Astrocyte of the cerebellum (primary cell): ENCODE measurements at places on chromosomes 13 and 19.

GRCh38 chr19:4508698-4509097 lies 9.6 kb downstream of the PLIN4 start:
- no peak for DNase-seq

DNA sequence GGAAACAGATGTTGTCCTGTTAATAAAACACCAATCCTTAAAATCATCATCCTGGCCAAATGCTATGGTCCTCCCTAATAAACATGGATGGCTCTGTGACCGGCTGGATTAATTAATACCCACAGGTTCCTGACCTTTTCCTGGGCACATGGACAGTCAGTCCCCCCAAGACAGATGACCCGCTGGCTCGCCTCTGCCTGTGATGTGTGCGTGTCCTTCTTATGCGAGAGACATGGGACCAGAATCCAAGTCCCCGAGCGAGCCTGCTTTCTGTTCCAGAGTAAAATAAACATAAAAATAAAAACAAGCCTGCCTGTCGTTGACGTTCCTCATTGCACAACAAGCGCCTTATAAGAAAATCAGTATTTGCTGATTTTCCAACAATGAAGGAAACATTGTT lies 378.3 kb upstream of the TSHZ3 start:
- no peak for DNase-seq

GRCh38 chr13:62629618-62630017 lies 1214.0 kb upstream of the PCDH20 start:
- no peak for DNase-seq

DNA sequence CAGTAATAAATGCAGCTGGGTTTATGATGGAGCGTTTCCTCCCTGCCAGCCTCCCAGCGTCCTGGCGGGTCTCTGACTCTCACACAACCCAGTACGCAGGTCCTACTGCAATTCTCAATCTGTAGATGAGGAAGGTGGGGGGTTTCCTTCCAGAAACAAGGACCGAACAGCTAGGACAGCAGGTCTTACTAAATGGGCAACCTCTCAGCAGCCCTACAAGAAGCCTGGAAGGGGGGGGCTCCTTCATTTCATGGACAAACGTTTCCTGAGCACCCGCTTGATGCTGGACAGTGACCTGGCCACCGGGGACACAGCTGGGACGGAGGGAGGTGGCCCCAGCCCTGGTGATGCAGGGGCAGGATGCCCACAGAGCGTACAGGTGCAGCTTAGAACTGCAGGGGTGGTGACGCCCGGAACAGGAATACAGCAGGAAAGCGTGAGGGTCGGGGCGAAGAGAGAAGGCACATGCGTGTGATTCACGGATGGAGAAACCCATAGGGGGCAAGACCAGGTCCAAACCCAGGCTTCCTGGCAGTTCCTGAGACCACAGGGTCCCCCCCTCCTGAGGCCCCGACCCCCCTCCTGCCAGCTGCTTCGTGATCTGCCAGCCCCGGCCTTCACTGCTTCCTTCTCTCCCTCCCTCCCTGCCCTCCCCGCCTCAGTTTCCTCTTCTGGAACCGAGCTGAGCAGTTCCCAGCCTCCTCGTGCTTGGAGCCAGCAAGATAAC lies 732 bp upstream of the C2CD4C start:
- no peak for DNase-seq

GRCh38 chr19:13984875-13985741 lies 21.0 kb downstream of the RFX1 start:
- DNase-seq = no peak

- DNase-seq = no peak
These were observed 7.9 kb downstream of the UPF1 start for GRCh38 chr19:18839465-18840287.

DNA sequence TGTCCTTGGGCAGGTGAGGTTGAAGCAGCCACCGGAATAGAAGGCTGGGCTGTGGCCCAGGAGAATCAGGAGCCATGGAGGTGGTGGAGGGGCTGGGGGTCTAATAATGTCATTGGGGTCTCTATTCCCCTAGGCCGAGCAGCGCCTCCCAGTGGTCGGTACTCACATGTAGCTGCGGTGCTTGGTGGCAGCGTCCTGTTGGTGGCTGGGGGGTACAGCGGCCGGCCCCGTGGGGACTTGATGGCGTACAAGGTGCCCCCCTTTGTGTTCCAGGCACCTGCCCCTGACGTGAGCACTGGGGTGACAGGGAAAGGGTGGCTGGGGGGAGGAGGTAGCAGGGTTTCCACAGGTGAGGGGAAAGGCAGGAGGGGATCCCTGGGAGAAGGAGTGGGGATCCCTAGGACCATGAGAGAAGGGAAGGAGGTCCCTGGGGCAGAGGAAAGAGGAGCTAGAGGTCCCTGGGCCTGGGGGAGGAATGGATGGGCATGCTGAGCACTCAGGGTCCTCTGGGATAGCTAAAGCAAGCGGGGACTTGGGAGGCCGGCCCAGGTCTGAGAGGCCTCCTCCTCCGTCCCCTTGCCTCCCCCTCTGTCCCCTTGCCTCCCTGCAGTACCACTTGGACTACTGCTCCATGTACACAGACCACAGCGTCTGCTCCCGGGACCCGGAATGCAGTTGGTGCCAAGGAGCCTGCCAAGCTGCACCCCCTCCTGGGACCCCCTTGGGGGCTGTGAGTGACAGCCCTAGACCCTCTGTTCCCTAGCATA lies 18.1 kb downstream of the MEGF8 start:
- DNase-seq = no peak

GRCh38 chr13:112456138-112457056 lies 80.2 kb downstream of the SPACA7 start:
- DNase-seq = no peak

GRCh38 chr13:27962128-27962841 lies 6.8 kb downstream of the CDX2 start:
- DNase-seq = no peak

DNA sequence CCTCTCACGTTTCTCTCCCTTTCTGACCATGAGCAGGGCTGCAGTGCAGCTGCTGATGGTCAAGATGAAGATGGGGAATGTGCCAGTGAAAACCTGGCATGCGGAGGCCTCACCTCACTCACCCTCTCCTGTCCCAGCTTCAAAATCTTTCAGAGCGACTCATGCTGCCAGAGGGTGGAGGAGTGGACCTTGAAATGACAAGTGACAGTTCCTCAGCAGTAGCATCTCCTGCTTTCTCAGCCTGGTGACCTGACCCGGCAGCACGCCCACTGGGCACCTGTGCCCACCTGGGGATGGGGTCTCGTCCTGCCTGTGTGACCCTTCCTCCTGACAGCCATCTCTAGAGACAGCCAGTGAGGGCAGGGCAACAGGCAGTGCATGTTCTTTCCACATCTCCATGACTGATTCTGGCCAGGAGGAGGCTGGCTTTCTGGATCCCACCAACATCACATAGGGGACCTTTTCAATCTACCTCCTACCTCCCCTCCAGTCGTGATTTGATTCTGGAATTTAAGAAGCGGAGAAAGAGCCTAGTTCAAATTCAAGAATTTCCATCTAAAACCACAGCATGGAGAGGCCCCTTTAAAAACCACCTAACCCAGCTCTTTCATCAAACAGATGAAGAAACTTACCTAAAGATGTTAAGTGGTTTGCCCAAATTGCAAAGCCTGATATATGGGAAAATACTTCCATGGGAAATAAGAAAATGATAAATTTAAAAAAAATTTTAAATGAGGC lies 45.8 kb downstream of the RFX2 start:
- DNase-seq = no peak

DNA sequence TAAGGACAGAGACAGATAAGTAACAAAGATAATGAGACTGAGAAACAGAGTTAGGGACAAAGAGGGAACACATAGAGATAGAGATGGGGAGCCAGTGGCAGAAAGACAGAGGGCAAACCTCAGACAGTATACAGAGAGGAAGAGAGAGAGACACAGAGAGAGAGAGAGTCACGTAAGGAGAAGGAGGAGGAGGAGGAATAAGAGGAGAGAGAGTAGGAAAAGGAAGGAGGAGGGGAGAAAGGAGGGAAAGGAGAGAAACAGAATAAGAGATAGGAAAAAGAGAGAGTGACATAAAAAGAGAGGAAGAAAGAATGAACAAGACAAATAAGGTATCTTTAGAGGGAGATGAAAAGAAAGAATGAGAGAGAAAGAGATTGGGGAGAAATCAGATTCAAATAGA lies 23.6 kb downstream of the CYP2B6 start:
- no peak for DNase-seq

DNA sequence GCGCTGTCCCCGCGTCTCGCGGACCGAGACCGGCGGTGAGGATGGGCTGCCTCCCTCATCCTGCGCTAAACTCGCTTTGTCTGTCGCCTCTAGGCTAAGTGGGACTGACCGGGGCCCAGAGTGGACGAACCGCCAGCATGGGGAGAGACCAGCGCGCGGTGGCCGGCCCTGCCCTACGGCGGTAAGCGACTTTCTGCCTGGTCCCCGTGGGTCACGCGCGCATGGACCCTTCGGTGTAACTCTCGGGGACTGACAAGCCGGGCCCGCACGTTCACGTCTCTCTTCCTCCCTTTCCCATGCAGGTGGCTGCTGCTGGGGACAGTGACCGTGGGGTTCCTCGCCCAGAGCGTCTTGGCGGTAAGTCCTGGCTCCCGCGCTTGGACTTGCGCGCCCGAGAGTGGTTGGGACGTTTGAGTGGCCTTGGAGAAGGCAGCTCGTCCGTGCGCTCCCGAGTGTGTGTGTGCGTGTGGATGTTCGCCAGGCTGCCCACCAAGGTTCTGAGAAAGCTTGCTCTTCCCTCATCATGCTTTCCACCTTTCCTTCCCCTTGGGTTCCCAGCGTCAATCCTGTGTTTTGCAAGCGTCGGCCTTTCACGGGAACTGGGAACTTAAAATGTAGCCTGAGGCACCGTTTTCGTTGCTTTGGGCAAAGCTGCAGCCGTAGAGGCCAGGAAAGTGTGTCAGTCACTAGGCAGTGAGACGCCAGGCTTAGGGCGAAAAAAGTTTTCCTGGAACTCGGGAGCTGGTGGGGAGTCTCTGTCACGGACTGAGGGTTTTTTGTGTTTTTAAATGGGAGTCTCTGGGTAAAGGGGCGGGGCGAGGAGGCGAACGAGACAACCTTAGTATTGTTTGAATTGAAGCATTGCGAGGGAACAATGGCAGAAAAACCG lies 927 bp downstream of the COL4A2 start:
- DNase-seq = no peak

- no peak for DNase-seq
These were observed 5.6 kb upstream of the SIGLEC9 start for GRCh38 chr19:51119101-51119500.

DNA sequence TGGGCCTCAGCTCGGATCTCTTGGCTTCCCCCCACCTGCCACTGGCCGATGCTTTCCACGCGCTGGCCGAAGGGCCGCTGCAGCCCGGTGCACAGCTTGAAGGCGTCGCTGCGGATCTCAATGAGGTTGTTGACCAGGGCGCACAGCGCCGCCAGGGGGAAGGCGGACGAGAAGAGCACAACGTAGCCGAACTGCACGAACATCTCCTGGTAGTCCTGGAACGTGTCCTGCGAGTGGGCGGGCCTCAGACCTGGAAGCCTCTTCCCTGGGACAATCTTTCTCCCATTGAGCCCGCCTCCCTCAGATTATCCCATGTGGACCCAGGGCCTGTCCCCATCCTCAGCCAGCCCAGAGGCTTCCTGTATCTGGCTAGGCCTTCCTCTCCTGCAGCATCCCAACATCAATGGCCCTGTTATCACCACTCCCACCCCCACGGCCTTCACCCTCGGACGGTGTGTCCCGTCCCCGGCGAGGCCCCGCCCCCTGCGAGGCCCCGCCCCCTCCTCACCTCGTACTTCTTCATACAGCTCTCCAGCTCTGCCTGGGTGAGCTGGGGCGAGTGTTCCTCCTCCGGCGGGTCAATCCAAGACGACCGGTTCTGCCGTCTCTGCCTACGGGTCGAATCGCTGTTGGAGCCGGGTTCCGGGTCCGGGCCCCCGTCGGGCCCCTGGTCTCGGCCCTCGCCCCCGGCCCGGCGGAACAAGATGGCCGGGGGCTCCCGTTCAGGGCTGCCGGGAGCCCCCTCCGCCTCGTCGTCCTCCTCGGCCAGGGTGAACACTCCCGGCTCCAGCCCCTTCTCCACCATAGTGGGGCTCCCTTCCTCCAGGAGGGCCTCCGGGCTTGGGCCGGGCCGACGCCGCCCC lies 6.8 kb downstream of the ANO8 start:
- no peak for DNase-seq

GRCh38 chr13:108427355-108427754 lies 157.8 kb downstream of the TNFSF13B start:
- DNase-seq = no peak

- DNase-seq = no peak
These were observed 143.3 kb downstream of the TDRD3 start for GRCh38 chr13:60540276-60540675.

- no peak for DNase-seq
These were observed 16.1 kb upstream of the RASA3 start for GRCh38 chr13:114148521-114148855.

- no peak for DNase-seq
These were observed 74.6 kb downstream of the MBNL2 start for GRCh38 chr13:97296740-97297139.

- no peak for DNase-seq
These were observed 154.2 kb downstream of the SLC7A1 start for GRCh38 chr13:29441306-29441705.

DNA sequence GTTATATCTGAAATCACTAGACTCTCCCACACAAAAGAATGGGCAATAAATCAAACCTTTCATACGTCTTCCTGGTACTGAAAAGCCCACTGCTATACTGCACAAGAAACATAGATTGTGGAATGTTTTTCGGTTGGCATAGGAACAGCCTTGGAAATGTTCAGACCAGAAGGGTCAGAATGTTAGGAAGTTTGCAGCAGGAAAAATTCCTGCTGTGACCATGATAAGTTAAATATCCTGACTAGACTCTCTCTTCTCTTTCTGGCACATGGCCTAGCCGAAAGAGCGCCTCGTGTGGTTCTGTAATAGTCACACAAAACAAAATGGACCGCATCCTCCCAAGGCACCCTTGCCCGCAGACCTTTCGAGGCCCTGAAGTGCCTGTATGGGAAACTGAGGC lies 427.2 kb downstream of the COG6 start:
- DNase-seq = peak; percentile 12

DNA sequence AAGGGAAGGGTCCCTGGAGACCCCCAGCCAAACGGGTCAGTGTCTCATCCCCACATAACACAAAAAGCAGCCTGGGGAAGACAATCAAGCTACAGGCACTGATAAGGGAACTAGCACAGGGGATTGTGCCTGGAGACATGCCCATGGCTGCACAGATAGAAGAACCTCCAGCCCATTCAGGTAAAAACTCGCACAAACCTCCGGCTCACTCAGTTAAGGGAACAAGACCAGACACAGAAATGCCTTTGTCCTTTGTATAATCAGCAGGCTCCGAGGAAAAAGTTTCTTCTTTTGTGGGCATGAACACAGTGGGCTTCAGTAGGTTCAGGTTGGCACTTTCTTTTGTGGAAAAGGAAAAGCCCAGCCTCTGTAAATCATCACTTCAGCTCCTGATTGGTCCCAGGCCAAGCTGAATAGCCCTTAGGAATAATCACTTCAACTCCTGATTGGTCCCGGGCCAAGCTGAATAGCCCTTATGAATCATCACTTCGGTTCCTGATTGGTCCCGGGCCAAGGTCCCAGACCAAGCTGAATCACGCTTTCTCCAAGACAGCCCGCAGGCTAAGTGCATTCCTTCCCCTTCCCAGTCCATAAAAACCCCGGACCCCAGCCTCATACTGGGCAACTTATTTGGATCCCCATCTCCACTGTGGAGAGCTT lies 5.0 kb upstream of the ZNF230 start:
- DNase-seq = no peak
